Stimulated activated CD8-positive, alpha-beta memory T cell treated with anti-CD3 and anti-CD28 coated beads, Interleukin-15, amount 100 ng/mL, for 24 hours (primary cell): ENCODE measurements at places on chromosomes 5 and 9.

DNA sequence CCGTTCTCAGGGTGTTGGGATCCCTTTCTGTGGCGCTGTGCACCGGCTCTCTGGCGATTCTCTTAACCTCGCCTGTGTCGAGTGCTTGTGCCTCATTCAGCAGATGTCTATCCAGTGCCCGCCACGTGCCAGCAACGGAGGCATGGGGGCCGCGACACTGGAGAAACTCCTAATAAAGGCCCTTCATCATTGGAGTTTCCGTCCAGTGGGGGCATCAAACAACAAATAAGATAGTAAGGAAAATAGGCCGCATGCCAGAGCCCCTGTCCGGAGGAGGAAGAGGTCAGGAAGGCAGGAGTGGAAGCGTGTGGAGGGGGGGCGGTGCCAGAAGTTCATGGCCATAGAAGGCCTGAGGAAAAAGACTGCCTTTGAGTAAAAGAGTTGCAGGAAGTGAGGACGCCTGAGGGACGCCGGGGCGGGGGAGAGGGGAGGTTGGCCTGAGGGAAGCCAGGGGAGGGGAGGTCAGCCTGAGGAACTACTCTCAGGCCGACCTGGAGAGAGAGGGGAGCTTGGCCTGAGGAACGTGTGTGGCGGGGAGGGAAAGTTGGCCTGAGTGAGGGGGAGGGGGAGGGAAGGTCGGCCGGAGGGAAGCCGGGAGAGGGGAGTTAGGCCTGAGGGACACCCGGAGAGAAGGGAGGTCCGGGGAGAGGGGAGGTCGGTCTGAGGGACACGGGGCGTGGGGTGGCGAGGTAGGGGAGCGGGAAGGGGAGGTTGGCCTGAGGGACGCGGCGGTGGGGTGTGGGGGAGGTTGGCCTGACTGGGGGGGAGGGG lies 82.2 kb downstream of the CACNA1B start:
- no peak for DNase-seq

GRCh38 chr5:131285703-131286399 lies 22.0 kb downstream of the CDC42SE2 start:
- no peak for DNase-seq

GRCh38 chr5:168481330-168481788 lies 4.9 kb upstream of the RARS1 start:
- no peak for DNase-seq

DNA sequence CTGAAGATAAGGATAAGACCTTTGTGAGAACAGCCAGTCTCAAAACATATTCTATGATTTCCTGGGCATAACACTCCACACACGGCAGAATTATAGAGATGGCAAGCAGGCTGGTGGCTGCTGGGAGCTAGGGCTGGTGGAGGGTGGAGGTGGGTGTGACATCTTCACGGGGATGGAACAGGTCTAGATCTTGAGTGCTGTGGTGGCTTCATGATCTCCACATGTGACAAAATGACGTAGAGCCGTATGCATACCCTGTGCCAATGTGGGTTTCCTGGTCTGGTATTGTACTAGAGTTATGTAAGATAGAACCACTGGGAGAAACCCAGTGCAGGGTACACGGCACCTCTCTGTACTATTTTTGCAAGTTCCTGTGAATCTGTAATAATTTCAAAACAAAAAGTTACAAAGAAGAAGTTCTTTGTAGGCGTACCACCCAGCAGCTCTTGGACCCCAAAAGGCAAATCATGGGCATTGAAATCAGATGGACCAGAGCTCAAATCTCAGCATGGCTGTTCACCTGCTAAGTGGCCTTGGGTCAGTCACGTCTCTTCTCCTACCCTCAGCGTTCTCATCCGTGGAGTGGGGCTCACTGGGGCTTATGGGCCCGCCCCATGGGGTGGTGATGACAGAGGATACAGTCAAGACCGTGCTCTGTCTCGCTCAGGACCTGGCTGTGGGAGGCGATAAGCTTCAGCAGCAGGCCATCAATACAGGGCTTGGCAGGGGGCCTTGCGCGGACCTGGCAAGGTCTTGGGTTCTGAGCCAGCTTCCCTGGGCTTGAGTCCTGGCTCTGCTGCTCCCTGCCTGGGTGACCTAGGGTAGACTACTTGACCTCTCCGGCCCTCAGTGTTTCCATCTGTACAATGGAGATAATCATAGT lies 74.7 kb upstream of the UNC5A start:
- DNase-seq: no peak

- no peak for DNase-seq
These were observed 2.2 kb downstream of the NAA35 start for GRCh38 chr9:85942913-85943709.

DNA sequence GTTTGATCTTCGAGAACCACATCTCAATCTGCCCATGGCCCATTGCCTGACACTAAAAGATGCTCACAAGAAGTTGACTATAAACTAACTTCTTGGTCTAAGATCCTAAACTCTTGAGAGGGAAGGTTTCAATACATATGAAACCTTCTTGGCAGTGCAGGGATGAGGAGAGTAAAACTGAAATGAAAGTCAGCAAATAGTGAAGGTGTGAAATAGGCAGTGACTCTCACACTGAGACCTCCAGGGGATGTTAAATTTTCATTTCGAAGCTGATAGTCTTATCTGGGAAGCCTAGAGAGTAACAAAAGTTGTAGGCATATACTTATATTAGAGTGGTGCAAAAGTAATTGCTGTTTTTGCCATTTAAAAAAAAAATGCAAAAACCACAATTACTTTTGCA lies 974 bp upstream of the CYSTM1 start:
- no peak for DNase-seq

- DNase-seq: no peak
These were observed 34.9 kb downstream of the NSA2 start for GRCh38 chr5:74801941-74802340.

- DNase-seq: no peak
These were observed 233.9 kb downstream of the ASTN2 start for GRCh38 chr9:117180896-117181445.

- DNase-seq: no peak
These were observed 464.1 kb downstream of the DMRT2 start for GRCh38 chr9:1514250-1514649.

DNA sequence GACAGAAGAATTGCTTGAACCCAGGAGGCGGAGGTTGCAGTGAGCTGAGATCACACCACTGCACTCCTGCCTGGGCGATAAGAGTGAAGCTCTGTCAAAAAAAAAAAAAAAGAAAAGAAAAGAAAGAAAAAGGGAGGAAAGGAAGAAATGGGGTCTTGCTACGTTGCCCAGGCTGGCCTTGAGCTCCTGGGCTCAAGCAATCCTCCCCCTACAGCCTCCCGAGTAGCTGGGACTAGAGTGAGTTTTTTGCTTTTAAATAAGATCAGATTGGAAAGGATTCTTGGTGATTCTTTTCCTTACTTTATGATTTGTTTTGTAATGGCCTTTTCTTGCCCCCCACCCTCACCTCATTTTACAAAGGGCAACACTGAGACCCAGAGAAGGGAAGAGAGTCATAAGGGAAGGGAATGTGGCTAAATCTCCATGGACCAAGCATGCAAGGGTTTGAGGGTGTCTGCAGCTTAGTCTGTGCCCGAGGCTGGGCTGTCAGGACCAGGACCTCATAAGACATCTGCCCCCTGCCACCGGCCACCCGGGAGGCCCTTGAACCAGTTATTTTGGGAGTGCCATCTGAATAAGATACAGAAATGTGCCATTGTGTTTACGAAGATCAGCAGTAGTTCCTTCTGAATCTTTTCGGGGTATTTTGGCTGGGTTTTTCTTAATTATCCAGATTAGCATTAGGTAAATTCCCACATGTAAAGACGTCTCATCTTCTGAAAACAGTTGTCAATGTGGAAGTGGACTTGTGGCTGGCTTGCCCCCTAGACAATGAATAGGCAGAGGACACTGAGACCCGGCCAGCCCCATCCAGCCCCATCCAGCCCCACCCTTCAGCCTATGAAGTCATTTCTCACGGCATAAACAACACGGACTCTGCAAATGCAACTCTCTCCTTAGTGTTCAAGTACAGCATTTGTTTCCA lies 44.5 kb upstream of the GRHPR start:
- DNase-seq: no peak

- DNase-seq: no peak
These were observed 87.8 kb upstream of the SLC27A6 start for GRCh38 chr5:128877476-128877875.

GRCh38 chr5:172150514-172151425 lies 37.3 kb downstream of the STK10 start:
- no peak for DNase-seq

GRCh38 chr9:6955251-6955921 lies 197.6 kb downstream of the KDM4C start:
- no peak for DNase-seq

DNA sequence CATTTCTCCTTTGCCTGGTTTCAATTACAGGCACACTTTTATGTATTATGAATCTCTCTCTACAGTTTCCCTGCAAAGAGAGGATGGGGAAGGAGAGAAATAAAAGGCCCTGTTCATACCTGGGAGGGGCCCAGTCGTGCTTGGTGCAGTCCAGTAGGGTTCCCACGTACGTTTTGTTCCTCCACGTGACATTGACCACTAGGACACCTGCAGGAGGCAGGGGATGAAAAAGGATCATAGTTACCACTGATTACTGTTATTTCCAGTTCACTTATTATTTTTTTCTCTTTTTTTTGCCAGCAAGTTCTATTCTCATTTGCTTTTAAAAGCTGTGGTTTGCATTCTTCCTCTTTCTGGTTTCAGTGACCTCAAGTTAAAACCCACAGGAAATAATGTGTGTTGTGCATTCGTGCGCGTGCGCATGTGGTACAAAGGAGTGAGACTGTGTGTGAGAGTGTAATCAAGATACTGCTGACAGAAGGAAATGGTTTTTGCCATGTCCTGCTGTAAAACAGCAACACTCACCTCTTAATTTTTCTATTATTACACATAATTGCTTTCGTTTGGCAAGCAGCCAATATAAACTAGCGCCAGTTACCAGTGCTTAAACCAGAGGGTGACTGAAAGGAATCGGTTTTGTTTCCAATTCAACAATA lies 96.8 kb downstream of the ZNF608 start:
- peak; percentile 20 for DNase-seq

DNA sequence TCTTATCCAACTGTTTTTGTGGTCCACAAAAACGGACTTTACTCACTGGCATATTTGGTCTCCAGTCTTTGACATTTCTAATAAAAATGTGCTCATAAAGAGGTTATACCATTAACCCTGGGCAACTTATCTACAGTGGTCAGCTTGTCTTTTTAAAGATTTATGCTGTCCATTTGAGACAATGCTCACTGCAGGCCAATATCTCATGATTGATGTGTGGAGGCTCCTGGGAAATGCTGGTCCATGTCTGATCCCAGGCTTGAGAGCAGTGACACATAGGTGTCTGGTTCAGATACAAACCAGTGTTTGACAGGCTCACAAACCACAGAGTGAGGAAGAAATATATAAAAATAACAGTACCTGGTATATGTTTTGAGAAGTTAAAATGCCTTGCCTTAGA lies 180.7 kb downstream of the TARS1 start:
- no peak for DNase-seq

DNA sequence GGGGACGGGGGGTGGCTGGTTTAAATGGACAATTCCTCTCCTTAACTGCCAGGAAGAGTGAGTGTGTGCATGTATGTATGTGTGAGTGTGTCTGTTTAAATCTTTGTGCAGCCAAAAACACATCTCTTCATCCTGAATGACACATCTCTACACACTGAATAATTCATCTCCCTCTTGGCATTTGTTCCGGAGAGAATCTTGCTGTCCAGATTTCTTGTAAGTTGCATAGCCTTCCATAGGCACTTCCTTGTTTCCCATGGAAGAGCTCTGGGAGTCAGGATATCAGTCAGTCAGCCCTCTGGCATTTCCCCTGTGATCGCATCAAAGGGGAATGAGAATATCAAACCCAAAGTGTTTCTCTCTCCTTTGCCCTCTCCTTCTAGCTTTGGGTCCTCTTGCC lies 74.7 kb downstream of the WWC1 start:
- no peak for DNase-seq

GRCh38 chr5:155504606-155505005 lies 491.1 kb downstream of the KIF4B start:
- DNase-seq: no peak

- DNase-seq: no peak
These were observed 105.4 kb downstream of the DCP2 start for GRCh38 chr5:113081881-113082546.

DNA sequence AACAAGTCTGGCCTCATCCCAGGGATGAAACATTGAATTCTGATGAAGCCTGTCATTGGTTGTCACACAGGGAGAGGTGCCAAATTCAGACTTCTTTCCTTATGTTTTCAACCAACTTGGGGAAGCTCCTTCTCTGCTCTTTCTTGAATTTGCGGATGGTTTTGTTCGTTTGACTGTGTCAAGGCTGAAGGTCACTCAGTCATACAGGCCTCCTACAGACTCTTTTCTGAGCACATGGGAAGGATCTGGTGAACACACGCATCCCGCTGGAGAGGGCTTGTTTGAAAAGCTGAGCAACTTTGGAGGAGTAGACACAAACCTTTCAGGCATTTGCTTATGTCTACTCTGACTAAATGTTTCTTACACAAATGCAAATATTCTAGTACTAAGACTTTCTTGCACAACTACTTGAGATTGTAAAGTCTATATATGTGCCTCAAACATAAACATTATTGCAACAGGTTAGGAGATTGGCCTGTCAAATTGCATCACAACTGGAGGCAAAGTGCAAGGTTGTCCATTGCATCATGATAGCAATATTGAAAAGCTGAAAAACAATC lies 151.5 kb upstream of the NR3C1 start:
- no peak for DNase-seq

DNA sequence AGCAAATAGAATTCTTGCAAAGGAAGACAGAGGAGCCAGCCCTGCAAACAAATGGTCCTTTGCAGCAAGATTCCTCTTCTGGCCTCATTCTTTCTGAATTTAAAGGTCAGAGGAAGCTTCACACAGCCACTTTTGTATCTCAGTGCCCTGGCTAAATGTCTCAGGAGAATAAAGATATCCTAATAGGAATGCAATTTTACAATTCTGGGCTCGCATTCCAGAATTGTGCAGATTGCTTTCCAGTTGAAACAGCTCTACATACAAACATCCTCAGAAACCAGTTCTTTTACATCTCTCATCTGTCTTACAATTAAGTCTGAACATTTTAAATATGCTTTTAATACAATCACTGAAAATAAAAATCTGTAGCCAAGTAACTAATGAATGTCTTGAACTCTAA lies 14.6 kb upstream of the ACOT12 start:
- no peak for DNase-seq

DNA sequence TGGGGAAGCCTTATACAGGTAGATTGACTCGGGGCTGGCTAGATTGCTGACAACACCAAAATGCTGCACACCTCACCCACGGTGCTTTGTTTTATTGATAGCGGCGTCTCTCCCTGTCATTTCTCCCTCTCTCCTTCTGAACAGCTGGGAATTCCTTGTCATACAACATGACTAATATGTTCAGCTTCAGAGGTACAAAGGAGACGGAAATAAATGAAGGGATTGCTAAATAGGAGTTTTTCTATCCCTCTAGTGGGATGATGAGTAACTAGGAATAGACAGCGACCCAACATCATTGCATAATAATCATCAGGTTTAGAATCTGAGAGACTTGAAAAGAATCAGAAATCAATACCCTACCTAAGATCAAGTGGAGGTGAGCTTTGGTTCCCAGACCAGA lies 337.7 kb upstream of the PANK3 start:
- DNase-seq: no peak

DNA sequence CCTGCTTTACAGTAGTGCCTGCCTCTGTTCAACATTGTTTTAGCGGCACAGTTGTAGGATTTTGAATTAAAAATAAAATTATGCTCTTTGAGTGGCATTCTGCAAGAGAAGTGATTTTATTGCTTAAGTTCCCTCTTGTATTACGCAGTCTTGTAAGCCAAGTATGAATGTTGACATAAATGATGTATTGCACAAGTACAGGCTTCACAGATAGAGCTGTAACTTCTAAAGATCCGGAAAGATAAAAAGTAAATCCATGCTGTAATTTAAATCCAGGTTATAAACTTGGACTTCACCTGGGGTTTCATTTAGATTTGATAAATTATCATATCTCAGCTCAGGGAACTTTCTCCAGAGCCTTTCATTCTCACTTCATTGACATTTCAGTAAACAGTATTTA lies 1114.7 kb downstream of the PTPRD start:
- DNase-seq: no peak
